Midbrain (tissue), 1 donor: ENCODE measurements at places on chromosomes 4 and X.

DNA sequence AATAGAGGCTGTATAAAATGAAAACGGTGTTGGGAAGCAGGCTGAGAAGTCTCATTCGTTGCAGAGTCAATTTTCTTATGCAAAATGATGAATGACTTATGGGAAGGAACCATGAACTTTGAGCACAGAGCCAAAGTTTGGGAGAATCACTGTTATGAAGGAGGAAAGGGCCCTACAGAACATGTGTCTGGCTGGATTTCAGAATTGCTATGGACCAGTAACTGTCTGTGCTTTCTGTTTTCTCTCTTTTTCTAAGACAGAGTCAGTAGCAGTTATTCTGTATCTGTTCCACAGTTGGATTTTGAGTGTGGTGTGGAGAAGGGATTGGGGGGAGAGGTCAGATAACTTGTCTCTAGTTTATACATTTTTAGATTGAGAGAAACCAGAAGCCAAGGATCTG lies 265.0 kb upstream of the HS3ST1 start:
- DNase-seq = no peak

DNA sequence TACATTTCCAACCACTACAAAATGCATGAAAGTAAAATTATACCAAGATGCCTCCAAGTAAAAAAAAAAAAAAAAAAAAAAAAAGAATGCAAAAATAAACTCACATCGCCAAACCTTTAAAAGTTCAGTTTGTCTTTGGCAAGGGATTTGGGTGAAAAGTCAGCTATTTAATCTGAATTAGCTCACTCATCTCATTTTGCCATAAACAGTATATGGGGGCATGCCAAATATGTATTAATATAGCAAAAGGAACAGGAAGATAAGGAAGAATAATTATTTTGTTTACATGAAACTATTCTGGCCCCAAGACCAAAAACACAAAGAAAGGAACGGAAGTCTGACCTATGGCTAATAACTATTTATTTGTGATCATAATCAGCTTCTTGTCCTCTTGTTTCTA lies 114.7 kb upstream of the SLC6A14 start:
- no peak for DNase-seq

DNA sequence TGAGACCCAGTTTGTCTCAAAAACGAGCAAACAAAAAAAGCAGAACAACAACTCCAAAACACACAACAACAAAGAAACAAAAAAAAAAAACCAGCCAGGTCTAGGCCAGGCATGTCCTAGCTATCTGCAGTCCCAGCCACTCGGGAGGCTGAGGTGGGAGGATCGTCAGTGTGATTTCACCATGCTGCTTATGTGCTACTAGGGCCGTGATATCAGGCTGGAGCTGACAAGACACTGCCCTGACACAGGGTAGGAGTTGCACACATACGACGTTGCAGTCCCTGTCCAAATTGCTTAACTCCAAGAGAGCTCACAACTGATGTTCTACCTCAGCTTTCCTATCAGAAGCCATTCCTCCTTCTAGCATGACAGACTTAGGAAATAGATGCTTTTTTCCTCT lies 204.9 kb downstream of the AASDH start:
- DNase-seq = no peak

- no peak for DNase-seq
These were observed 431.0 kb downstream of the SMARCA1 start for GRCh38 chrX:129092242-129092641.

- peak; percentile 82 for DNase-seq
These were observed at the start of gene SEC24D for GRCh38 chr4:118835571-118836300. SEC24D (minus strand) TSS chr4:118836126; CDS start chr4:118833696, 2,430 bp downstream.

- no peak for DNase-seq
These were observed 93.3 kb downstream of the PRDM5 start for GRCh38 chr4:120829113-120829831.

- DNase-seq = no peak
These were observed 30.4 kb downstream of the DCLK2 start for GRCh38 chr4:150108691-150109090.

GRCh38 chr4:73222466-73223257 lies 35.9 kb downstream of the ANKRD17 start:
- DNase-seq = peak; percentile 91

DNA sequence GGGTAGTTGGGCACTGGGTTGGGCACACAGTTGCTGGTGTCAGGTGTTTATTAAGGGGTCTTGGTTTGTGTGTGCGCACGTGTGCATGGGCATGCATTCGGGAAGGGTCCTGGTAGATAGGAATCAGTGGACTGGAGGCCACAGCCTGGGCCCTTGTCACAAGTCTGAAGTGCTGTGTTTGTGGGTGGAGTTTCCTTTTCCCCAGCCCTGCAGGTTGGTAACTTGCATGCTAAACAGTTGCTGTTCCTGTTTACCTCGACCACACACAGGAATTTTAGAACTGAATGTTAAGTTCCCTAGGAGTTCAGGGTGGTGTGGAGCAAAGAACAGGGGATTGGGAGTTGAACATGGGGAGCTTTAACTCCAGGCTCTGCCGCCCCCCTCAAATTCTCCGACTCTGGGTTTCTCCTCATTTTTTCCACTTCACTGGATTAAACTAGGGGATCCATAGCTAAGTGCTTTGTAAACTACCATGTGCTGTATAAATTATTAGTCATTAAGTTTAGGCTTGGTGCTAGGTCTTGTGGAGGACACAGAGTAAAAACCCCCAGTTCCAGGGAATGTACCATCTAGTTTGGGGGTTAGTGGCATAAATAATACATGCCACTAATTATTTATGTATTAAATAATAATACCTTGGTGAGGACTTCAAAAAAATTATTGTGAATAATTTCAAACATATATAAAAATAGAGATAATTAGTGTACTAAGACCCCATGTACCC lies 49.0 kb downstream of the STARD8 start:
- no peak for DNase-seq

DNA sequence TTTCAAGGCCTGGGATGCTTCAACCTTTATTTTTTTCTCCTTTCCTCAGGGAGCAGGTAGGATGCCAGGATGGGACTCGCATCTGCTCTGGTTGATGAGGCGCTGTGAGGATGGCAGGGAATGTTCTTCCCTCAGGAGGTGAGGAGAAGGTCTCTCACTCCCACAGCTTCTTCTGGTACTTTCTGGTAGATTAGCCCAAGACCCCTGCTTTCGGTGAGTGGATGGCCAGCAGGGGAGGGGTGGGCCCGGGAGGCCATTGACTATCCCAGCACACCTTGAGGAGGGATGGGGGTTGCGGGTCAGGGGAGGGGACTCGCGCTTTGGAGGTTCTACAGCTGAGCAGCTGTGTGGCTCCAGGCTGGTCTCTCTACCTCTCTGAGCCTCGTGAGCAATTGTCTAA lies 14.8 kb downstream of the CYTL1 start:
- no peak for DNase-seq

DNA sequence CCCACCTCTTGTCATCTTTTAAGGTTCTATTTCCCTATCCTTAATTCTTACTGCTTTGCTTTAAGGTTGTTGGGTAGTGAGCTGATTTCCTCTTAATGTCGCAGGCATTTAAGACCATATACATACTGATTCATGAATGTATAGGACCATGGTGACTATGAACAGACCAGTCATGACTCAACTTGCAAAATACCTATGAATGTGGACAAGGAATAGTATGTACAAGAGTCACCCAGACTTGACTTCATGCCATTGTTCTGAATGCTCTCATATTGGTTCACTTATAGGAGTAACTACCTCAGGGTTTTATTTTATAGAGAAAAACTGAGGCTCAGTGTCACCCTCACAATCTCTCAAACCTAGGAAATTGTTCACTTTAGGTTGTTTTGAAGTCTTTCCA lies 44.3 kb downstream of the CCNG2 start:
- DNase-seq = no peak

DNA sequence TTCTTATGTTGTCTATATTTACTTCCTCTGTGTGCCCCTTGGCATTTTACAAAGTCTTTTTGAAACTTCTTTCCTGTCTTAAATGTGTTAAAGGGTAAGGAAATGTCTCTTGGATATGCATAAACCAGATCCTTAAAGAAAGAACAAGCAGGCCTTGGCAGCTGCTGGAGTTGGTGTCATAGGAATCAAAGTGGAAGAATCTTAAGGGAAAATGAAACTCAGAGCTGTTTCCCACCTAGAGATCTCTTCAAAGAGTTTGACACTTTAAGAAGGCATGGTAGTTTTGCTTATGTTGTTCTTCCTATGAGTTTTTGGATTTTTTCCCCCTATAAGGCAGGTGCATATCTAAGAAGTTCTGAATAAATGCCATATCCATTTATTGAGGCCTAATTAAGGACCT lies 37.0 kb upstream of the CWH43 start:
- DNase-seq = no peak

DNA sequence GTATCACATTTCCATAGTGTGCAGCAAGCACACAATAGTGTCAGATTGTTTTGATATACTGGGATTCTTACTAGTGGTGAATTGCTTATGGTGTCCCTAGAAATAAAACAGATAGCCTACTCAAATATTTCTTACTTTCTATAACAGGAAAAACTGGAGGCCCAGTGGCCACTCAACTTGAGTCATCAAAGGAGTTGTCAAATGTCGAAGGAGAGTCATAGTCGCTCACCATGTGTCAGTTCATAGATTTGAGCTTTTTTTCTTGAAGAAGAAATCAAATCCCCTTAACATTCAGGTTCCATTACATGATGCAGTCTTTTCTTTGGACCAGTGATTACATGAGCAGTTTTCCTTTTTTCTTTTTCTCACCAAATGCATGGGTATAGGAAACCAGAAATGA lies 1271.0 kb downstream of the RAPGEF2 start:
- DNase-seq = no peak

DNA sequence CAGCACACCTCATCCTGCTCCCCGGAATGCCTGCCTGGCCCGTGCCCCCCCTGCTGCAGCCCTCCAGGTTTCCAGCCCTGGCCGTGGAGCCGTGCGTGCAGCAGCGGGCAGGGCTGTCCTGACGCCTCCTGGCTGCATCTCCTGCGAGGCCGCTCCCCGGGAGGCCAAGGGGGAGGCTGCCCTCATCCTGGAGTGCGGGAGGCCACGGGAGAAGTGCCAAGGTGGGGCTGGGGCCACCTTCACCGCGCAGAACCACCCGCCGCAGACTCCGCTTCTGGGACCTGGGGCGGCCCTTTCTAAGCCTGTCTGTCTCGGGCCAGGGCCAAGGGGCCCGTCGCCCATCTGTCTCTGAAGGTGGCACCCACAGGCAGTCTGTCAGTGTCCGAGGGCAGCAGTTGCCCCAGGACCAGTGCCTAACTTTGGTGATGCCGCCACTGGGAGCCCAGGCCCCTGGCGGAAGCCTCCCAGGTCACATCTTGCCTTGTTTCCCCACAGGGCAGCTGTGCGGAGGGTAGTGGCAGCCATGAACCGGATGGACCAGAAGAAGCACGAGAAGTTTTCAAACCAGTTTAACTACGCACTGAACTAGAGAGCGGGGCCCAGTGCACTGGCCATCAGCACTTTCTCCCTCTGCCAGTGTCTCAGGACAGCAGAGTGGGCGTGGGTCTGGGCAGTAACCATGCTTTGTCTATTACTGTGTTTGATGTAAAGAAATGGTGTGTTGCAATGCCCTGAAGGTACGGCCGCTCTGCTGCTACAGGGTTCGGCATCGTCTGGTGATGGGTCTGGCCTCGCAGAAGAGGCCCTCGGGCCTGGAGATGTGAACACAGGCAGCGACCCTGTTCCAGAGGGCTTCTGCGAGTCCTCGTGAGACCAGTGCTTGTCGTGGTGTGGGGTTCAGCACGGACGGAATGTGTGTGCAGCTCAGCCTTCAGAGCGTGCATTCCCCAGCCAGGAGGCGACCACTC lies 20.6 kb downstream of the NKX1-1 start:
- DNase-seq = no peak

DNA sequence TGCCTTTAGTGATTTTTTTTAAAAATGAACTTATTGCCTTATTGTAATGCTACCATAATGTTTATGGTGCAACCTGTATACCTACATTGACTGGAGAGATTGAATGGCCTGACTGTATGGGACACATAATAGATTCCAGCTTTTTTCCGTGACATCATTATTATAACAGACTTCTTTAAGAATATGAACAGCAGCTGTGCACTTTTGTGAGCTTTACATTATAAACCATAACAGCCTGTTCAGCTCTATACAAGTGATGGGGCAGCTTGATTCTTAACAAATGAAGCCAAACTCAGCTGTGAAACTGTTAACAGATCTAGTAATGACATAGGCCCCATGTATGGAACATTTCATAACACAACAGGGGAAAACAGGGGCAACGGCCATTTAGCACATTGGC lies 187.0 kb downstream of the BMPR1B start:
- DNase-seq = no peak

DNA sequence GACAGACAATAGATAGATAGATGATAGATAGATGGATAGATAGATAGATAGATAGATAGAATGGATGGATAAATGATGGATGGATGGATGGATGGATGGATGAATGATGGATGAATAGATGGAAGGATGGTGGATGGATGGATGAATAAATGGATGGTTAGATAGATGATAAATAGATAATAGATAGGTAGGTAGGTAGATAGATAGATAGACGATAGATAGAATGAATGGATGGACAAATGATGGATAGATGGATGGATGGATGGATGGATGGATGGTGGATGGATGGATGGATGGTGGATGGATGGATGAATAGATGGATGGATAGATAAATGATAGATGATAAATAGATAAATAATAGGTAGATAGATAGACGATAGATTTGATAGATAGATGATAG lies 287.4 kb downstream of the CRLF2 start:
- no peak for DNase-seq
